ENCODE measurements at places on chromosomes 2 and 18. TPM values are rescaled to one million over a fixed set of nuclear protein-coding genes. Genes with fewer than 3 reads are reported as not detected.

The FIGN gene
- total RNA-seq: 3.0 TPM

The GYPC gene
- total RNA-seq: not detected

The EMX1 gene
- not detected for total RNA-seq

The NEMP2 gene
- total RNA-seq: 5.5 TPM

The MC5R gene
- not detected for total RNA-seq

The PSMA8 gene
- total RNA-seq: not detected

The LRRC30 gene
- not detected for total RNA-seq

The LPIN1 gene
- 11.9 TPM for total RNA-seq

The VWA3B gene
- 0.12 TPM for total RNA-seq

The SLC23A3 gene
- 0.75 TPM for total RNA-seq

The TMEFF2 gene
- total RNA-seq: 0.20 TPM

The CCBE1 gene
- 13.2 TPM for total RNA-seq

The LIMS4 gene
- total RNA-seq: 0.56 TPM

The DLGAP1 gene
- not detected for total RNA-seq

The ABCG5 gene
- total RNA-seq: not detected

The HRH4 gene
- not detected for total RNA-seq

The GPBAR1 gene
- total RNA-seq: 0.33 TPM

The IL36RN gene
- total RNA-seq: 0.12 TPM

The EMILIN1 gene
- total RNA-seq: 0.43 TPM

The CRIM1 gene
- 195 TPM for total RNA-seq

The WIPF1 gene
- 30.3 TPM for total RNA-seq
